ENCODE measurements at places on chromosomes 4 and X. TPM values are rescaled to one million over a fixed set of nuclear protein-coding genes. Genes with fewer than 3 reads are reported as not detected.

DNA sequence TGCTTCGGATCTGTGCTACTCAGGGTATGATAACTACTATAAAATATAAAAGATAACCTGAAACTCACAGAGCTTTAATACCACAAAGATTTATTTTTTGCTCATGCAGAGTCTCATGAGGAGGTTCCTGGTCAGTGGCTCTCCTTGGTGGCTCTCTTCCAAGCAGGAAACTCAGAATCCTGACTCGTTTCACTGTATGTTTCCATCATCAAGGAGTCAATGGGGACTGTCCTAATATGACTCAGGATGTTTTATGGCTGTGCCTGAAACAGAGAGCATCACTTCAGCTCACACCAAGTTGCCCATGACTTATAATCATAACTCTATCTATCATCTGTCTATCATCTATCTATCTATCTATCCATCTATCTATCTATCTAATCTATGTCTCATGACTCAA lies 620.8 kb upstream of the NR3C2 start:
- no peak for DNase-seq

- DNase-seq: no peak
These were observed 74.1 kb downstream of the EVC start for GRCh38 chr4:5784960-5785611.

DNA sequence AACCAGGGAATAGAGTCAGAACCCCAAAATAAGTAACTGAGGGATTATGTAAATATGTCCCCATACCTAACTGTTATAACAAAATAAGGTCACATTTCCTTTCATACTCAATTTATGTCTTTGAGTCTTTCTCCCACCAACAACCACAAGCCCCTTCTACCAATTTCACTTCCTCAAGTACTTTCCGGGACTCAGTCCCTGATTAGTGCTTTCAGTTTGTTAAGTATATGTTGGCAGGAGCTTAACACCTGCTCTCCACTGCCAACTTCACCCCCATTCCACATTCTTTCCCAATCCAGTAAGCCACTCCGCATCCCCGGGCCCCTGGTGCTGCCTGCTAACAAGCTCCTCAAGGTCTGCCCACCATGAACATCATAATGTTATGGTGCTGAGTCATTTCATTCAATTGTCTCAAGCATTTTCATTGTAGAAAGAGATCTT lies 71.3 kb upstream of the SPRY1 start:
- DNase-seq: no peak

- DNase-seq: no peak
These were observed 220.9 kb downstream of the MAML3 start for GRCh38 chr4:139933104-139933503.

GRCh38 chrX:4876268-4876667 lies 1162.8 kb upstream of the PRKX start:
- peak; percentile 8 for DNase-seq

- DNase-seq: no peak
These were observed 257.9 kb downstream of the PCDH18 start for GRCh38 chr4:137274404-137274803.

DNA sequence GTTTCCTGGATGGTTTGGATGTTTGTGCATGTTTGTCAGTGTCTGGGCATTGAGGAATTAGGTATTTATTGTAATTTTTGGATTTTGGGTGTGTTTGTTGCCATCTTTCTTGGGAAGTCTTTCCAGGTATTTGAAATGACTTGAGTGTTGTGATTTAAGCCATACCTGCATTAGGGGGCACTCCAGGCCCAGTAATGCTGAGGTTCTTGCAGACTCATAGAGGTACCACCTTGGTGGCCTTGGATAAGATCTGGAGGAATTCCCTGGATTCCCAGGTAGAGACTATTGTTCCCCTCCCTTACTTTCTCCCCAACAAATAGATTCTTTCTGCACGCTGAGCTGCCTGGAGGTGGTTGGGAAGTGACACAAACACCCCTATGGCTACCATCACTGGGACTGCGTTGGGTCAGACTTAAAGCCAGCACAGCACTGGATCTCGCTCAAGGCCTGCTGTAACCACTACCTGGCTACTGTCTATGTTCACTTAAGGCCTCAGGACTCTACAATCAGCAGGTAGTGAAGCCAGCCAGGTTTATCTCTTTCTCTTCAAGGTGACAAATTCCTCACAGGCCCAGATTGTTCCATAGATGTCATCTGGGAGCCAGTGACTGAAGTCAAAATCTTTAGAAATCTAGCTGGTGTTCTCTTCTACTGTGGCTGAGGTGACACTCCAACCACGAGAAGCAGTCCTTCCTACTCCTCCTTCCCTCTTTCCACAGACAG lies 643.6 kb downstream of the PDHA2 start:
- DNase-seq: no peak

DNA sequence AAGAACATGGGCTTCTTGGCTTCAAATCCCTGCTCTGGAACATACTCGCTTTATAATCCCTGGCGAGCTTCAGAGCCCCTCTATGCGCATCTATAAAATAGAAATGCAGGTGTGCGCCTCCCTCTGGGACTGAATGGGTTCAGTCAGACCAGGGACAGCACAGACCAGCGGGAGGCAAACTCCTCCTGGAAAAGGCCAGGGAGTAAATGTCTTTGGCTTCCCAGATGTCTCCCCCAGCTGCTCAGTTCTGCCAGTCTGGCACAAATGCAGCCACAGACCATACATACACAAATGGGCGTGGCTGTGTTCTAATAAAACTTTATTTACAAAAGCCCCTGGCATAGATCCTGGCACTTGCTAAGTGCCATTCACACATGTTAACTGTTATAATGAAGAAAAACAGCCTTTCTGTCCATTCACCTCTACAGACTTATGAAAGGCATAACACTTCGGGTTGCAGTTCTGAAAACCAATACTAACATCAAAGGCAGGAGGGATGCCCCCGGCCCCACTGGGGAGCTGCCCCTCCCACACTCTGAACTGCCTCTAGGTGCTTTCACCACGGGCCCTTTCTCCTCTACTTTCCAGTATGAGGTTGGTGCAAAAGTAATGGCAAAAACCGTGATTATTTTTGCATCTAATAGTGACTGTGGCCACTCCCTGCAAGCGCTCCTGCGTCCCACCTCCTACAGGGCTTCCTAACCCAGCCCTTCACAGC lies 4.6 kb downstream of the JAKMIP1 start:
- no peak for DNase-seq

GRCh38 chrX:44997282-44997812 lies 124.4 kb downstream of the KDM6A start:
- no peak for DNase-seq

- DNase-seq: no peak
These were observed 21.7 kb downstream of the DDIT4L start for GRCh38 chr4:100168521-100168920.

DNA sequence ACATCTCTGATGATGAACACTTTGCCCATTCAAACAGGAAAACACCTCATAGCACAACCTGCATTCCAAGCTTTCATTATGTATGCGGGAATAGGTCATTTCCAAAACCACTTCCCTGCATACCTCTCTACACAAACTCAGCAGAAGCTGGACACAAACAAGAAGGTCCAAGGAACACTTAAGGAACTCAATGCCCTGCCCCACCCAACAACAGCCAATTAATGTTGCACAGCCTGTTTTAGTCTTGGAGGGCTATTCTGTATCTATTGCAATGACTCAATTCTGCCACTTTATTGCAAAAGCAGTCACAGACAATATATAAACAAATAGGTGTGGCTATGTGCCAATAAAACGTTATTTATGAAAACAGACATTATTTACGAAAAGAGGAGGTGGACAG lies 16.7 kb downstream of the OPHN1 start:
- no peak for DNase-seq

GRCh38 chr4:149584722-149585121 lies 230.9 kb downstream of the IQCM start:
- DNase-seq: no peak

DNA sequence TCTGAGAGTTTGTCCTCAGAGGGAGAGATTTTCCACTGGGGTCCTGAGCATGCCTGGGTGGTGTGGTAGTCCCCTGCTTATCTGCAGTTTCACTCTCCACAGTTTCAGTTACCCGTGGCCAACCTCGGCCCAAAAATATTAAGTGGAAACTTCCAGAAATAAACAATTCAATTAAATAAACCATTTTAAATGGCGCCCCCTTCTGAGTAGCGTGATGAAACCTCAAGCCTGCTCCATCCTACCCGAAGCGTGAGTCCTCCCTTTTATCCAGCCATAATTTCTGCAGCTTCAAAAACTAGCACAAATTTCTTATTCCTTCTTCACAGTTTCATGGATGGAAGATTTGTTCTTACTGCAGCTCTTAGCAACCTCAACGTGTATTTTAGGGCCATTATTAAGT lies 26.7 kb downstream of the PNMA6E start:
- no peak for DNase-seq

DNA sequence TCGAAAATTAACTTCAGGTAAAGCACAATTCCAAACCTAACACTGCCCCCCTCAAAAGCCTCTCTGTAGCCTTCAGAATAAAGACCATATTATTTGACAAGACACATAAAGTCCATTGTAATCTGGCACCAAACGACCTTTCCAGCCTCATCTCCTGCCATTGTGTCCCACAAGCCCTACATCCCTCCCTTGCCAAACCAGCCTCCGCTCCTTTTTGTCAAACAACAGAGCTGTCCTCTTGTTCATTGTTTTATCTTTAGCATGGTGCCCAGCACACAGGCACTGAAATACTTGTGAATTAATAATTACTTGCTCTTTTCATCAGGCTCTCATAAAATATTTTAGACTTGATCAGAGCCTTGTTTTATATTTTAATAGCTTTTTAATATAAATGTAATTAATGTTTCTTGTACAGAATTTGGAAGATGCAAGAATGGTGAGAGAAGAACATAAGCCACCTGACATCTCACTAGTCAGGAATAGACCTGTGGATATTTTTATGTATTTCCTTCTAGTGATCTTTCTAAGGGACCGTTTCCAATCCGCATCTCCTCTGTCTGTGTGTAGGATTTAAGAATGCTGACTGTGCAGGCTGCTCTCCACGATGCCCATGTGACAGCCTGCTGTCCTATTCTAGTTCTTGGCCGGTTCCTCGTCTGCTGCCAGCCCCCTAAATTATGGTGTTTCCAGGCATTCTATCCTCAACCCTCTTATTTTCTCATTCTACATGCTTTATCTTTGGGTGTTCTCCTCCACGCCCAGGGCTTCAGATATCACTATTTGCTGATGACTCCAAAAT lies 3.0 kb upstream of the IRF2 start:
- DNase-seq: no peak

DNA sequence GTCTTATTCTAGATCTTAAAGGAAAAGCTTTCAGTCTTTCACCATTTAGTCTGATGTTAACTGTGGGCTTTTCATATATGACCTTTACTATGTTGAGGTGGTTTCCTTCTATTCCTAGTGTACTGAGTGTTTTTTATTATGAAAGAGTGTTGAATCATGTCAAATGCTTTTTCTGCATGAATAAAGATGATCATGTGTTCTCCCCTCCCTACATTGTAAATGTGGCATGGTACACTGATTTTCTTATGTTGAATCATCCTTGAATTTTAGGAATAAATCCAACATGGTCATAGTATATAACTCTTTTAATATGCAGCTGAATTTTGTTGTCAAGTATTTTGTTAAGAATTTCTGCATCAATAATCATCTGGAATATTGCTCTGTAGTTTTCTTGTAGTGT lies 4.3 kb downstream of the CLGN start:
- DNase-seq: no peak

DNA sequence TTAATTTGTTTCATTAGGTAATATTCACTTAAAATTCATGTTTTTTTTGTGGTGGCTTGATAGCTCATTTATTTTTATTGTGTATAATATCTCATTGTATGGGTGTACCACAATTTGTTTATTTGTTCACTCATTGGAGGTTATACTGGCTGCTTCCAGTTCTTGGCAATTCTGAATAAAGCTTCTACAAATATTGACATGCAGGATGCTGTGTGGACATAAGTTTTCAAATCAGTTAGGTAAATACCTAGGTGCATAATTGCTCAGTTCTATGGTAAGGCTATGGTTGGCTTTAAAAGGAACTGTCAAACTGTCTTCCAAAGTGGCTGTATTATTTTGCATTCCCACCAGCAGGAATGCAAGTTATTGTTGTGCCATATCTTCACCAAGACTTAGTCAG lies 504.5 kb upstream of the GALNTL6 start:
- DNase-seq: no peak

DNA sequence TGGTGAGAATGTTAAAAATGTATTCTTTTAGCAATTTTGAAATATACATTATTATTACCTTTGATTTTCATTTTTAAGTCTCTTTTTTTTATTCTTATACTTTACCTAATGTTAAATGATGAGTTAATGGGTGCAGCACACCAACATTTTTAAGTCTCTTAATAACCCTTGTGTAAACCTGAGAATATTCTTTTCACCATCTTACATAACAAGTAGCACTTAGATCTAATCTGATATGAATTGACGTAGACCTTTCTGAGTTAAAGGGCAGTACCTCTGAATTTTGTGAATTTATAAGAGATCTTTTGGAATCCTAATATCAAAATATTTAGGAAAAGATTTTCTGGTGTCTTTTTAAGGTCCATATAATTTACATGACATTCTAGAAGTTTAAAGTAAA lies 110.6 kb downstream of the TTC29 start:
- DNase-seq: no peak

GRCh38 chr4:100842856-100843255 lies 325.0 kb upstream of the EMCN start:
- DNase-seq: no peak

DNA sequence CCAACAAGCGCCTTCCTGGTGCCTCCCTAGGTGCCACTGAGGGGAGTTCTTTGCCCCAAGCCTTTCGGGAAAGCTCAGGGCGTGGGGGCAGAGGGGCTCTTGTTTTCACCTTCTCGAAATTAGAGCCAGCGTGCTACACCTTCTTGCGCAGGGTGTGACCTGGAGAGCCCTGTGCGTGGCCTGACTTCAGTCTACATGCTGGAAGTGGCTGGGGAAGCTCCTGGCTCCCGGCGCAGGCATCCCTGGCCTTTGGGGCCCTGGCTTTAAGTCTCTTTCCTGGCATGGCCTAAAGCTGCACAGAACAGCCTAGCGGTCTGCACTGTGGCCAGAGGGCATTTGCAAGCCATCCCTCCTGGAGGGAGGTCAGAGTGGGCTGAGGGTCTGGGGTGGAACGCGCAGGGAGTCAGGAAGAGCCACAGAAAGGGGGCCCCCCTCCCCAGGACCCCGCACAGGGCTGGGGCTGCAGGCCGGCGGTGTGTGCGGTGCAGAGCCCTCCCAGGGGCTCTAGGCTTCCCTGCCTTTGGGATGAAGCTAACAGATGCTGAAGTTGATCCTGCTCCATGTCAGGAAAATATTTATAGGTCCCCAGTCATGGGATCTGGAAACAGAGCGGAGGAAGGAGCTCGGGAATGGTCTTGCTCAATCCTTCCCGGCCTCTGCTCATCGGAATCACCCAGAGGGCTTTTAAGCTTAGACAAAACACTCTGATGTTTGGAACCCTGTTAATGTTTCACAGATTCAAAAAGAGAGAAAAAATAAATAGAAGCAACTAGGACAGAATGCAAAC lies 781 bp upstream of the SPON2 start:
- peak; percentile 61 for DNase-seq

The SCARB2 gene
- 219 TPM for total RNA-seq

The SHOX gene
- total RNA-seq: 1.8 TPM

The MND1 gene
- 2.1 TPM for total RNA-seq

The AKAP4 gene
- total RNA-seq: not detected

The UGT2B17 gene
- not detected for total RNA-seq

The SPANXA2 gene
- not detected for total RNA-seq

The HSFX1 gene
- 2.0 TPM for total RNA-seq

The ASB5 gene
- total RNA-seq: not detected

The GC gene
- not detected for total RNA-seq

The GDPD2 gene
- total RNA-seq: 0.30 TPM

Data from tibial nerve (tissue), 4 donors.